ENCODE measurements at places on chromosomes 13 and 19.

DNA sequence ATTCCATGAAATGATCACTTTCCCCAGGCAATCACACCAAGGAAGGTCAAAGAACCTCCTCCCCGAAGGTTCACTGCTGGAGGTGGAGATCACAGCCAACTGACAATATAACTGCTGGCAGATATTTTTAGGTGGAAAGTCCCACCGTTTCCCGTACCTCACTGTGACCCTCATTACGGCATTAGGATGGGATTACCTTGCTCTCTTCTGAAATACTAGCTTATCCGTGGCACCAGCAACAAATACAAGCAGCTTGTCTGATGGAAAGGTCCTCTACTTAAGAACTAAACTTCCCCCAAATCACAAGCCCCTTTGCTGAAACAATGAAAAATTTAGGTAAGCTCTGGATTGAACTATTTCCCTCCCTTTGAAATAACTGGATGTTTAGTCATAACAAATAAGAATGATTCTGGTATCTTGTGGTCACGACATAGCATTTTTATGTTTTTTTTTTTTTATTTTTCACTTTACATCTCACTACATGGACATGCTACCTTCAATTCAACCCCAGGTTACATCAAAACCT is 178.9 kb downstream of the COL4A1 start:
- DNase-seq = no peak

DNA sequence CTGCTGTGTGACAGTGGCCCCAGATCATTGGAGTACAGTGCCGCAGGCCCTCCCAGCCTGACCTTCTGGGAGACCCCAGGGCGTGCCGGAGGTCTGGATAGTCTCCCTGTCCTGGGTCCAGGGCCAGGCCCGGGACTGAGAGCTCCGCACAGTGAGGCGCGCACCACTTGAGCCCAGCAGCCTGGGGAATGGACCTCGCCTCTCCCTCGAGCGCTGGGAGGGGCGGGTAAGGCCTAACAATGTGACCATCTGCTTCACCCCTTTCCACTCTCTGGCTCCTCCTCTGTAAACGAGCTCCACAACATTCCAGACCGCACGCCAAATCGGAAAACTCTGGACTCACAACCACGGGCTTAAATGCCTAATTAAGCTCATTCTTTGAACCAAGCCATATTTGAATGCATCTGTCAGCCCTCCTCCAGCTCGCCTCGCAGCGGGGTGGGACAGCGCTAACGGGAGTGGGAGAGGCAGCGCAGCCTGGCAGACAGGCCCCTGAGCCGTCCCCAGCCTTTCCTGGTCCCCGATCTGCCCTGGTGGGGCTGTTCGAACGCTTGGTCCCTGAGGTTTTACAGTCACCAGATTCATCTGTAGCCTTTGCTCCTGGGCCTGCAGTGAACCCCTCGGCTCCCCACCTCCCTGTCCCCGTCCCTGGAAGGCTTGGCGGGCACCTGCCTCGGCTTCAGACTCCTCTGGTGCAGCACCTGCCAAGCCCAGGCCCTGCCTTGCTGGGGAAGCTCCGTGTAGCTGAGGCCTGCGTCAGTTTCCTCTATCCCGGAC is 120.7 kb upstream of the VSTM2B start:
- no peak for DNase-seq

GRCh38 chr13:61500176-61500575 is 84.5 kb upstream of the PCDH20 start:
- no peak for DNase-seq

DNA sequence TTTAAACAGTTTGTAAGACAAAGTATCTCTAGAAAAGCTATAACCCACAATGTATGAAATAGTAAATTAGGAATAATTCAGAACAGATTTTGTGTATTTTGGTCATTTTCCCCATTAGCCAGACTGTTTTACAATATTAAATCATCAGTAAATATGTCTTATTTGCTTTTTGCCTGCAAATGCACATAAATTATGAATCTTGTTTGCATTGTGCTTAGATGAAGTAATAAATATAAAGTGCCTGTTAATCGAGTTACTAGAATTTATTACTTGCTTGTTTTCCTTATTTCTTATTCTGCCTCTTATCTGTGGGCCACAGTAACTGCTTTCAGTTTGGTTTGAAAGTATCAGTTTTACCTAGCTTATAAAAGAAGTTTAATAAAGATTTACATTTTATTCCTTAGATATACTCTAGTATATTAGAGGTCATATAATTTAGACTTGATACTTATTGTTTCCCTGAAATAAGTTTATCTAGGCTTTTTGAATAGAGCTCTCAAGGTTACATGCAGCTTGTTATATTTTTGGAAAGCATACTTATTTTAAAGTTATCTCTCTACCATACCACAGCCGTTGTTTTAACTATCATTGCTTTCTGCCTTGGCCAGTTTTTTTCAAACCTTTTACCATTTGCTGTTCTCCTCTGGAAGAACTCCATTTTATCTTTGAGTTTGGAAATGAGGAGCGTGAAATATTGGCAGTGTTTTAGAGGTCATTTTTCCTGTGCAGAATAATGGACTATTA is 238.0 kb downstream of the NBEA start:
- DNase-seq = no peak

DNA sequence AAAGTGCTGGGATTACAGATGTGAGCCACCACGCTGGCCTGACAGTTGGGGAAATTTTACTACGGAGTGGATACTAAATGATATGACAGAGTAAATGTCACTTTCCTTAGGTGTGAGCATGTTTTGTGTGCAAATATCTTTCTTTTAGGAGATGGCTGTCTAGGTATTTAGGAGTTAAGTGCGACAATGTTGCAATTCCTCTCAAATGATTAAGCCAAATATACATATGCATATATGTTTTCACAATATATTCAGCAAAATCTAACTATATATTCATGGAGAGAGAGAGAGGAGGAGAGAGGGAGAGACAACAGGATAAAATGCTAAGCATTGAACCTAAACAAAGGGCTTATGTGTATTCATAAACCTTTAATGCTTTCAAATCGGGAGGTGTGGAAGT is 5.4 kb upstream of the SERTAD3 start:
- DNase-seq = no peak

GRCh38 chr13:98981369-98982080 is 3.7 kb upstream of the DOCK9 start:
- DNase-seq = no peak

DNA sequence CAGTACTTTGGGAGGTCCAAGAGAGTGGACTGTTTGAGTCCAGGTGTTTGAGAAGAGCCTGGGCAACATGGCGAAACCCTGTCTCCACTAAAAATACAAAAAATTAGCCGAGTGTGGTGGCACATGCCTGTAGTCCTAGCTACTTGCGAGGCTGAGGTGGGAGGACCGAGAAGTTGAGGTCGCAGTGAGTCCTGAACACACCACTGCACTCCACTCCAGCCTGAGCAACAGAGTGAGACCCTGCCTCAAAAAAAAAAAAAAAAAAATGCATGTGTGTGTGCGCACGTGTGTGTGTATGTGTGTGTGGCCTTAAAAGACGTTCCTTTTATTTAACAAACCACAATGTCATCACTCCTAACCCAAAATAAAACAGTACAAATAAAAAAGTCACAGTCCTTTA is 62.6 kb downstream of the MAP4K1 start:
- no peak for DNase-seq

DNA sequence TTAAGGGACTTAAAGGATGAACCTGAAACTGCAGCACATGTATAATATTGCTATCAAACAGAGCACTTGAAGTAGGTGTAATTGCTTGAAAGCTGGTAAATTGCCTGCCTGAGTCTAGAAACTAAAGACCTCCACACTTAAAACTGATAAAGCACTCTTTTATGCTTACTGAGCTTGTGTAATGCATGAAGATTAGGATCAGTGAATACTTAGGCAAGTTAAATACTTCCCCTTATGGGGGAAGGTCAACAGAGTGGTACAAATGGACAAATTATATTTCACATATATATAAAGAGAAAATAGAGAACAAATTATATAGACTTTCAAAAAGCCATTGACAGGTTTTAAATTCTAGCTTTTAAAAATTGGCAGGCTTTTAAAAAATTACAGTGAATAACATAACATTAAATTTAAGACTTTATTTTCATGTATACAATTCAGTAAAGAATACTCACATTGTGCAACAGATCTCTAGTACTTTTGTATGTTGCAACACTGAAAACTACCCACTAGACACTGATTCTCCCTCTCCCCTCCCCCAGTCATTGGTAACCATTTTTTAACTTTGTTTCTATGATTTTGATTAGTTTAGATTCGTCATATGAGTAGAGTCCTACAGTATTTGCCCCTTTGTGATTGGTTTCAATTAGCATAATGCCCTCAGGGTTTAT is 23.9 kb downstream of the PIBF1 start:
- no peak for DNase-seq

DNA sequence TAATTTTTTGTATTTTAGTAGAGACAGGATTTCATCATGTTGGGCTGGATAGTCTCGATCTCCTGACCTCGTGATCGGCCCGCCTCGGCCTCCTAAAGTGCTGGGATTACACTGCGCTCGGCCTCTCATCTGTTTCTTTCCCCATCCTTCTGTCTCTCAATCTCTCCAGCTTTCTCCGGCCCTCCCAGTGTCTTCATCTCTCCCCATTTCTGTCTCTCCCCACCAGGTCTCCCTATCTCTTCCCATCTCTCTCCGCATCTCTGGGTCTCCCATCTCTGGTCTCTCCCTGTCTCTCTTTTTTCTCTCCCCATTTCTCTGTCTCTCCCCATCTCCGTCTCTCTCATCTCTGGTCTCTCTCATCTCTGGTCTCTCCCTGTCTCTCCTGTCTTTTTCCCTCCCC is 12.2 kb upstream of the NFIX start:
- DNase-seq = no peak

GRCh38 chr19:31074199-31075125 is 274.8 kb downstream of the TSHZ3 start:
- no peak for DNase-seq

DNA sequence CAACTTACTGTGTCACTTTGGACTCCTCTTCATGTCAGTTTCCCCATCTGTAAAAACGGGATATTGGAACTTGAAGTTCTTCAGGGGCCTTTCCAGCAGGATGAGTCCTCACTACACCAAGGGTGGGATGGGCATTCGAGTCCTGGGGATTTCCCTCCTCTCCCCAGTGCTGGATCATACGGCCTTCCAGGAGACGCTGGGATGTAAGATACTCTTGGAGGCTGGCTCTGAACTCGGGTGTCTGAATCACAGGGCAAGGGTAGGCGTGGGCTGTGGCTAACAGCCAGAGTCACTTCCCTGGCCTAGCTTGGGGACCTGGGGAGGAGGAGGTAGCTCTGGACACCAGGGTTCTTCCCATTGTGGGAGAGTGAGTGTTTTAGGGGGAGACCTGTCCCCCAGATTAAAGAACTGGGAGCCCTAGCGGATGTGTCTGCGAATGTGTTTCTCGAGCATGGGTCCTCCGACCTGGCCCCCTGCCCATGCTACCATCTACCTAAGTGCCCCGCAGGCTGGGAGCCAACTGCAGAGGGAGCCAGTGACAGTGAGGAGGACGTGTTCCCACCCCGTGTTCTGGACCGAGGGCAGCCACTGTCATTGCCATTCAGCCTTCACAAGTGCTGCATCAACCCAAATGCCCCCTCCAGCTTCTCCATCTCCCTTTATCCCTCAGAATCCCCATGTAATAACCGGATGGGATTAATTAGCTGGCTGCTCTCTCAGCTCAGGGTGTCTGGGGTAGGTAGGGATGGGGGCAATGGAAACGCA is 2.4 kb upstream of the CYTH2 start:
- no peak for DNase-seq

- no peak for DNase-seq
These were observed 6.3 kb upstream of the ZSWIM4 start for GRCh38 chr19:13788991-13789390.

GRCh38 chr19:29092712-29093552 is 120.0 kb downstream of the UQCRFS1 start:
- DNase-seq = no peak

GRCh38 chr13:84951128-84951527 is 848.1 kb downstream of the SLITRK6 start:
- no peak for DNase-seq

- DNase-seq = no peak
These were observed 716 bp upstream of the MAP2K2 start for GRCh38 chr19:4124638-4125037.

DNA sequence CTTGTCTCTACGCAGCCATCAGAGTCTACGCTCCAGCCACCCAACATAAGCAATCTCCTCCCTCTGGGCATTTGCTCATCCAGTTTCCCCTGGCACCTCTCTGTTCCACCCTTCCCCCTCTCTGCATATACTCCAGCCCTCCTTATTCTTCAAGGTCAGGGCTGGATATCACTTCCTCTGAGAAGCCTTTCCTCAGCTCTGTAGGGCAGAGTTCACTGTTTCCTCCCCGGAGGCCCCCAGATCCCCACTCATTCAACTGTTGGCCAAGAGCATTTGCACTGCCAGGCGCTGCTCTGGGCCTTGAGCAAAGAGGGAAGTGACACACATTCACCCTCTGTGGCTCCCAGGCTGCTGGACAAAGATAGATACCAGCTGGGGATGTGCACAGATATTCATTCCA is 3.3 kb downstream of the FCGRT start:
- DNase-seq = no peak

GRCh38 chr13:81021284-81021840 is 680.4 kb upstream of the SPRY2 start:
- no peak for DNase-seq

GRCh38 chr13:45325806-45326205 is 15.2 kb downstream of the TPT1 start:
- no peak for DNase-seq

- no peak for DNase-seq
These were observed 36.4 kb downstream of the STK24 start for GRCh38 chr13:98540476-98540875.

DNA sequence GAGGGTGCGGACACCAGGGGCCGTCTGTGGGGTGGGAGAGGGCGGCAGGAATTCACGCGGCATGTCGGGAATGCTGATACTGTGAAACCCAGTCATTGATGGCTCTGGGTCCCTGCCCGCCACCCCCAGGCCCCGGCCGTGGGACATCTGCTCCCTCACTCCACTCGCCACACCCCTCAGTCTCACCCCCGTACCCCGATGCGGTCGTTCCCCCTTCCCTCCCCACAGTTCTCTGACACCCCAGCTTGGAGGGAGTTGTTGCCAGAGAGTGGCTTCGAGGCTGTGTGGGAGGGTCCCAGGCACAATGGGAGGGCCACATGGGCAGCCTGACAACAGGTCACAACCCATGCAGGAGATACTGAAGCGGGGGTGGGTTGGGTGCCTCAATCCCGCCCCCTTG is 1.8 kb downstream of the MAG start:
- no peak for DNase-seq

- DNase-seq = no peak
These were observed 25.6 kb downstream of the URI1 start for GRCh38 chr19:29967623-29968022.

DNA sequence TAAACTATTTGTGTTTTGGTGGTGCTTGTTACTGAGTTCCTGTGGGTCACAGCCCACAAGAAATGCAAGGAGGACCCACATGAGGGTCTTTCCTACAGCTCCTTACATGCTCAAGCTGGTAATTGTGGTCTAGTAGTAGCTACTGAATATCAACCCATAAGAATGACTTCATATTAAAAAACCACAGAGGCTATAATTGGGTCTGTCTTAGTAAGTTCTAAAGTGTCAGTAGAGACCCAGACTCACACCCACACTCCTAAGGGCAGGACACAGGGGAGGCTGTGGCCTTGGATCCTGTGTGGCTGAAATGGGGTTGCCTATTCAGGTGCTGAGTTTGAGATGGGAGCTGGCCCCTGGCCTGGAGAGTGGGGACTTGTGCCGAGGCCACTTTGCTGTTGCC is 19.6 kb downstream of the TFDP1 start:
- DNase-seq = no peak
